ENCODE measurements at places on chromosomes 12 and 14. TPM values are rescaled to one million over a fixed set of nuclear protein-coding genes. Genes with fewer than 3 reads are reported as not detected.

GRCh38 chr12:94254270-94254669 is 105.9 kb downstream of the PLXNC1 start:
- DNase-seq = no peak

GRCh38 chr14:88468406-88468805 is 82.9 kb downstream of the SPATA7 start:
- no peak for DNase-seq

DNA sequence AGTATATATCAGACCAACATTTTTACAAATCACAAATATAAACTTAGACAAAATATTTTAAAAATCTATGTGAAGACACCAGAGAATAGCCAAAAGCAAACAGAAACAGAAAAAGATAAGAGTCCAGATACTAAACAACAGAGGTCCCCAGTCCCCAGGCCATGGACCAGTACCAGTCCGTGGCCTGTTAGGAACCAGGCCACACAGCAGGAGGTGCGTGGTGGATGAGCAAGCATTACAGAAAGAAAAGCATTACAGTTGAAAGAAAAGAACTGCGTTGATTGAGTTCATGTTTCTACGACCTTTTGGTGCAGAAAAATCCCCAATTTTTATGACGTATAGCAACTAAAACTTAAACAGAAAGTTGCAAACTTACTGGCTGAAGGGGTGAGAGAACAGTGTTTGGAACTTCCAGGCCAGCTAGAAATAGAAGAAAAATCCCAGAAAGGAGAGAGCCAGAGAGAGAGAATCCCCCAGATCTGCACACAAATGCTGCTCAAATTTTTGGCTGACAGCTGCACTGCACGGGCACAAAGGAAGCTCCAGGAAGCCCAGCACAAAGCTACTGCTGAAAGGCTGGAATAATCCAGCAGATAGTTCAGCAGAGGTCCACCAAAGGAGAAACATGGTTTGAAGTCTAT is 159.6 kb upstream of the C14orf180 start:
- no peak for DNase-seq

DNA sequence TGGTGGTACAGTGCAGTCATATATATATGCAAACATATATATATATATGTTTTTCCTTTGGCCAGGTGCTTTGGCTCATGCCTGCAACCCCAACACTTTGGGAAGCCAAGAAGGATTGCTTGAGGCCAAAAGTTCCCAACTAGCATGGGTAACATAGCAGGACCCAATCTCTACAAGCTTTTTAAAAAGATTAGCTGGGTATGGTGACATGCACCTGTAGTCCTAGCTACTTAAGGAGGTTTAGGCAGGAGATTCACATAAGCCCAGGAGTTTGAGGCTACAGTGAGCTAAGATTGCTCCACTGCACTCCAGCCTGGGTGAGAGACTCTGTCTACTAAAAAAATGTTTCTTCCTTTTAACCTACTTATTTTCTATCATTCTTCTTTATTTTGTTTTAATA is 10.2 kb downstream of the PZP start:
- DNase-seq = no peak

DNA sequence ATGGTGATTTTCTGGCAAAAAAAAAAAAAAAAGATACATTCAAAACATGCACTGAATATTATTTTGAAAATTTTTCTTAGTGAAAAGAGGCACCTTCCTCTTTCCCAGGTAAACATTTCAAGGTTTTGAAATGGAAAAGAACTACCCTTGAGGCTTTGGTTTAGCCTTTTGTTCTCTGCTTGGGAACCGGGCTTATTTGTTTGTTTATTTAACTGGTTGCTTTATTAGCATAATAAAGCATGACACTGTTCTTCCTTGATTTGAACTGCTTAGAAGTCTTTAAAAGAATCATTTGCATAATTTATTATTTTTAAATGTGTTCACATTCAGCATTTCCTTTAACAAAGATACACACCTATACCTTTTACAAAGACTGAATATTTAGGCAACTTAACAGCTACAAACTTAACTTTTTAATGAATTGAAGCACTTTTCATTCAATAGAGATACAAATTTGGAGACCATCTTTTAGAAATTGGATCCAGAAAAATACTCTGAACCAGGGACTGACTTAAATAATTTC is 174.5 kb downstream of the FBXL14 start:
- no peak for DNase-seq

Gene GYS2
- not detected for total RNA-seq

DNA sequence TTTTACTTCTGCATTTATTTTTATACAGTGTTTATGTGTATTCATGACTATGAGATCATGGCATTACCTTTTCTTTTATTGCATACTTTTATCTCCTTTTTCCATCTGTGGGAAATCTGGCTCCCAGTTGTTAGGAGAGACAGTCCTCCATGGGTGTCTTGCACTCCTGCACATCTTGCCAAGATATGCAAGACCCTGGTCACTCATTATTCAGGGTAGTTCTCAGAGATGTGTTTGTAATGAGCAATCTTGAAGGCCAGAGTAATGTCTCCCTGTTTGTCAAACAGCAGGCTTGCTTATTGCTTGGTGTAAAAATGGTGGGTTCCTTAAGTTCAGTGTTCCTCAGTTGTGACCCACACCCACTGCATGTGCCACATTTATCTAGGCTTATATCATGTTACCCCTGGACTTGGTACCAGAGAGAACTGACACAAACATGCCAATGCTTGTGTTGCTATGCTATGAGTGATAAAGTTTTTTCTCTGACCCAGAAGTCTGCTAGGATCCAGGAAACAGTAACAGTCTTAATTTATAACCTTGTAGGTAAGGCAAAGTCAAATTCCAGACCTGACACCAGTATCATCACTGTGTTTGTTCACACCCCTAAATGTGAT is 36.8 kb downstream of the PPHLN1 start:
- DNase-seq = no peak

- DNase-seq = no peak
Measured at GRCh38 chr12:9365296-9365695, 157.1 kb upstream of the PZP start.

DNA sequence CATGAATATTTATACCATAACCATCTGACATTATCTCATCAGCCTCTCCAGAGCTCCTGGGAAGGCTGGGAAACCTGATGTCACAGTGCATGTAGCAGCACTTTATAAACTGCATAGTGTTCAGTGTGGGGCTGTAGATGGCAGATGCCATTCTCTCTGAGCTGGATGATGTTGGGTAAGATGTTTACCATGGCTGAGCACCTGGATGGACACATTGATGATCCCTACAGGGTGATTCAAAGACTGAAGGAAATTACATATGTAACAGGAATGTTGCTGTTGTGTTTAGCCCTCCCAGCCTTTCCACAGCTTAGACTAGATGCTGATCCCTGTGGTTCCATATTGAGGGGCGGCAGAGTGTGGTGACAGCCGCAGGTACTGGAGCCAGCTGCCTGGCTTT is 37.4 kb downstream of the IFT43 start:
- no peak for DNase-seq

DNA sequence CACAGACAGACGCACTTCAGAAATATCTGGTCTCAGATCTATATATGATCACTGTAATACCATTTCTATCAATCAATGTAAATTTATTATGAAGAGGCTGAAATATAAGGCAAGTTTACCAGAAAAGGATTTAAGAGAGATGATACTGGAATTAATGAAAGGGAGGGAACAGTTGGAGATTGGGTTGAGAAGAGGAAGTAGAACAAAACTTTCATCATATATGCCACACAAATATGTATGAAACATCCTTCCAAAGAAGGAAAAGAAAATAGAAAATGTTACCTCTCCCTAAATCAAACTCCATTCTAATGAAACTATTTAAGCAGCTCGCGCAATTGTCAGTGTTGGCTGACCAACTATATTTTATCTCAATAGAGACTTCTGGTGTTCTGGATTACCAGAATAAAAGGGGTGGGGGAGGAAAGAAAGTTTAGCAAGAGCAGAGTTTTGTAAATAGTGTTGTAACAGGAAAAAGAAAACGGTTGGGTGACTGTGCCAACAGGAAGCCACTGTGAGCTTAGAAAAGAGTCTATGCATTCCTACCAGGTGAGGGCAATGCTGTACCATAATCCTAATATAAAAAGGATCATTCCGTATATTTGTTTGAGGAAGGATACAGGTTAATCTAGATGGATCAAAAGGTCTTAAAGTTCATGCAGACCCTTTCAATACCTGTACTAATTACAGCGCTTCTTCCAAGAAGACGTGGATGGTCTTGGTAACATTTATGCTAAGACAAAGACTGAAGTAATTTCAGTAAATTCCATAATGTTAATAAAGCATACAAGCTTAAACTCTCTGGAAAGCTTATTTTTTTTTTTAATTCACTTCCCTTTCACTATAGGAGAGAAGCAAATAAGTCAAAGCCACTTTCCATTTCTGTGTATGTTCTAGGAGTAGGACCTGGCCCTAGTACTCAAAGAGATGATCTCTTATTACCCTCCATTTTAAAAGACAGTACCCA is 14.5 kb upstream of the LLPH start:
- DNase-seq = no peak

- no peak for DNase-seq
Measured at GRCh38 chr12:24494401-24494800, 454.5 kb downstream of the BCAT1 start.

- no peak for DNase-seq
Measured at GRCh38 chr12:102917026-102917787, at the start of gene PAH. PAH (minus strand) TSS chr12:102917244; CDS start chr12:102917130, 114 bp downstream.

Gene CLEC7A
- total RNA-seq = not detected

- DNase-seq = no peak
Measured at GRCh38 chr14:33699300-33699983, 251.4 kb downstream of the EGLN3 start.

Gene DHRS2
- total RNA-seq = 0.69 TPM

- no peak for DNase-seq
Measured at GRCh38 chr12:20122274-20122673, 246.1 kb upstream of the PDE3A start.

Gene ITGB7
- 0.46 TPM for total RNA-seq

- DNase-seq = no peak
Measured at GRCh38 chr12:22938323-22938722, 313.4 kb downstream of the ETNK1 start.

Gene RASAL1
- 2.0 TPM for total RNA-seq

GRCh38 chr14:96874127-96874526 is 76.9 kb downstream of the VRK1 start:
- DNase-seq = no peak

- DNase-seq = no peak
Measured at GRCh38 chr14:29554335-29554734, 373.3 kb downstream of the PRKD1 start.

GRCh38 chr12:131290255-131290959 is 336.7 kb downstream of the ADGRD1 start:
- no peak for DNase-seq

- no peak for DNase-seq
Measured at GRCh38 chr14:83733670-83734069, 1796.3 kb upstream of the FLRT2 start.

Gene CLMN
- 9.6 TPM for total RNA-seq

- DNase-seq = peak; percentile 25
Measured at GRCh38 chr12:104486943-104487819, 30.4 kb downstream of the CHST11 start.

GRCh38 chr12:2266666-2267620 is 214.2 kb downstream of the CACNA1C start:
- DNase-seq = peak; percentile 67

Gene TMEM233
- total RNA-seq = 0.17 TPM

DNA sequence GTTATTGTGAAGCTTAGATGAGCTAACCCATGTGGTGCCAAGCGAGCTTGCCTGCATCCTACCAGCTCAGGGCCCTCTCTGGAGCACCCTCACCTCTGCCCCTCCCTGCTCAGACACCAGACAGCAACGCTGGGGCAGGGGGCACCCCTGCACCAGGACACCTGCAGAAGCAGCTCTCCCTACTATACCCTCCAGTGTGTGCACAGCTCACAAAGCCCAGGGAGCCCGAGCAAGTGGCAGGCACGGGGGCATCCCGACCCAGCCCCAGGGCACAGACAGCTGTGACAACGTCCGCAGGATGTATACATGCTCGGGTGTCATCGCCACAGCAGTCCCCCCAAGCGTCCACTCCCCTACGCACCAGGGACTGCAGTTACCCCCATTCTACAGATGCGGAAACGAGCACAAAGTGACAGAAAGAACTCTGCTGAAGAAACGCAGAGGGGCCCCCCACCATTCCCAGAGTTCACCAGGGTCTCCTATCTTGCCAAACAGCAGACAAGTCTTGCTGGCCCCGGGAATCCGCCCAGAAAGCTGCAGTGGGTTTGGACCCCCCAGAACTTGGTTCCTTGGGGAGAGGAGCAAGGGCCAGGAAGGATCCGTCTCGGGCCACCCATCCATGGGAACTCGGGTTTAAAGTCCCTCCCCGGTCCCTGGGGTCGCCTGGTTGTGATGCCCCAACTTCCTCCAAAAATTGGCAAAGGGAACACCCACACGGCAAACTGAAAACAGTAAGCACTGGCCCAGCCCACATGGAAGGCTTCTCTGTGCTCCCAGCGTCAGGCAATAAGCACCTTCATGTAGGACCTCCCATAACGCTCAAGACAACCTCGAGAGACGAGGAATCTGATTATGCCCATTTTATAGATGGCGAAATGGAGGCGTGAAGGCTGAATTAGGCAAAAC is 12.0 kb downstream of the NCOR2 start:
- no peak for DNase-seq

DNA sequence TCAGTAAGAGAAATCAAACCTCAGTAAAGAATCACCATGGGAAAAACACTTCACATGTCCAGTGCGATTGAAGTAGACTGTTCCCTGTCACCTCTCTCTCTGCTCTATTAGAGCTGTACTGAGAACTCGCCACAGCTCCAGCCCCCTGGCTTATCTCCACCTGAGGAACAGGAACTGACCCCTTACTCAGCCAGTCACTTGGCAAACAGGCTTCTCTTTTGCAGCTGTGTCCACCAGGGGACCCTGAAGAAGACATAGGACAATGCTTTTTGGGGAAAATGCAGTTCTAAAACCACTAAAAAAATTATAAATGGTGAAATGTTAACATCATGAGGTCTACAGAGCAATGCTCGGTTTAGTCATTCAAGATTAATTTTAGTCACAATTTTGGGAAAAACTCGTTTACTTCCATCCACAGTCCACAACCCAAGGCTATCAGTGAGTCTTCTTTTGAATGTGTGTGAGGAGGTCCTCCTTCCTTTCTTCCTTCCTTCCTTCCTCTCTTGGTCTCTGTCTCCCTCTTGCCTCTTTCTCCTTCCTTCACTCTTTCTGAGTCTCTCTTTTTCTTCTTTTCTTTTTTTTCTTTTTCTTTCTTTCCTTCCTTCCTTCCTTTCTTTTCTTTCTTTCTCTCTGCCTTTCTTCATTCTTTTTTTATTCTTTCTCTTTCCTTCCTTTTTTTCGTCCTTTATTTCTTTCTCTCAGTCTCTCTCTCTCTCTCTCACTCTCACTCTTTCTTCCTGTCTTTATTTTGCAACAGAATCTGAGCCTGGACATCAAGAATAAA is 1189.5 kb upstream of the TMEM132C start:
- DNase-seq = no peak

Gene TBC1D30
- total RNA-seq = 3.8 TPM

- DNase-seq = no peak
Measured at GRCh38 chr12:119211884-119212283, 33.2 kb downstream of the HSPB8 start.

GRCh38 chr14:106551265-106551664 is 1024.9 kb downstream of the TMEM121 start:
- DNase-seq = no peak

All from epithelial cell of proximal tubule (primary cell).